GM23338 (cell line): ENCODE measurements at places on chromosomes 1 and 21.
A peak's percentile ranks its signal among the peaks of the same experiment; 100 is the strongest.

DNA sequence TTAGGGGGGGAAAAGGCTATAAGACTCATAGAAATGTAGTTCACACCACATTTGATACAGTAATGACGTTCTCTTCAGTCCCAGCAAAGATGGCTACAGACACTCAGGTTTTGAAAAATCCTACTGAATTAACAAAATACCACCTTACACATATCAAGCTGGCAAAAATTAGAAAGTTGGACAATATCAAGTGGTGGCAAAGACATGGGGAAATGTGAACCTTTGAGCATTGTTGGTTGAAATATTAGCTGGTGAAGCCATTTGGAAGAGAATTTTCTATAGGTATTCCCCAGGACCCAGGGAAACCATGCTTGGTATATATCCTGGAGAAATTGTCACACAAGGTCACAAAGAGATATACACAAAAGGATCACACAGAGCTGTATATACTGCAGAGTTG, 163.0 kb downstream of the ADSS2 start:
- no peak overlapping the region for H3K27ac ChIP-seq
- H3K4me1 ChIP-seq, result no peaks in the 10 kb centered on the region
- H3K4me3 ChIP-seq, result no peak overlapping the region
- H3K36me3 ChIP-seq, result no peaks in the 10 kb centered on the region

- no peak overlapping the region for H3K4me3 ChIP-seq
- no peak for DNase-seq
- H3K27ac ChIP-seq, result no peak overlapping the region
- H3K36me3 ChIP-seq, result no peaks in the 10 kb centered on the region
- H3K4me1 ChIP-seq, result no peaks in the 10 kb centered on the region
Measured at GRCh38 chr1:228182296-228183030, 16.9 kb downstream of the IBA57 start.

DNA sequence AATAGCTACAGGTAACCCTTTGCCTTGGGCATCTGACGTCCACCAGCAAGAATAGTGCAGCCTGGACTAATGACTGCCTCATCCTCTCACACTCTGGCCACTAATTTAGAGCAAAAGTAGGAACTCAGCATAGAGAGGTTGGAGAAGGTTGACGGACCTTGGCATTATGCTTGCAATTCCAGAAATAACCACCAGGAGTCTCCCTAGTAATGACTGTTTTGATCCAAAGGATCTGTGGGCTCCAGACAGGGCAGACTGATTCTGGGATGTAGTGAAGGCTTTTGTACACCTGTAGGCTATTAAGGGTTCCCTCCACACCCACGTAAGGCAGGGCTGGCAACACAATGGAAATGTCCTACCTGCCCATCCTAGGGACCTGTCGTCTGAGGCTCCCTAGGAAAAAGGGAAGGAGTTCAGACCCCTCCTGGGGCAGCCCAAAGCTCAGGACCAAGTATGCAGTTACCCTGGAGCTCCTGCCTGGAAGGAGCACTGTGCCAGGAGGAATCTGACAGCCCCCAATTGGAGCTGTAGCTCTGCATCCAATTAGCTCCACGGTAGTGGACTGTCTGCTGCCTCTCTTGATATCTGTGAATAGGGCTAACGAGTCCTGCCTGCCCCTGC, 91.0 kb upstream of the TMEM51 start:
- no peaks in the 10 kb centered on the region for H3K36me3 ChIP-seq
- no peaks in the 10 kb centered on the region for H3K4me1 ChIP-seq
- H3K4me3 ChIP-seq, result no peak overlapping the region
- H3K27ac ChIP-seq, result no peak overlapping the region
- DNase-seq, result peak; percentile 76

GRCh38 chr1:150973836-150974579, 627 bp downstream of the CERS2 start:
- H3K4me3 ChIP-seq, result peak overlapping the region; percentile 88
- H3K4me1 ChIP-seq, result peaks cover 63% of the 10 kb centered on the region
- 0 out of 2 replicates have a peak, but pooled peaks cover 3% of the 10 kb centered on the region for H3K27me3 ChIP-seq
- no peaks in the 10 kb centered on the region for H3K36me3 ChIP-seq
- peak; percentile 53 for DNase-seq

GRCh38 chr1:91846007-91846638, 39.8 kb downstream of the TGFBR3 start:
- no peaks in the 10 kb centered on the region for H3K36me3 ChIP-seq
- H3K27me3 ChIP-seq, result no peaks in the 10 kb centered on the region
- H3K4me3 ChIP-seq, result no peak overlapping the region
- no peak for DNase-seq
- no peaks in the 10 kb centered on the region for H3K4me1 ChIP-seq
- no peak overlapping the region for H3K27ac ChIP-seq

DNA sequence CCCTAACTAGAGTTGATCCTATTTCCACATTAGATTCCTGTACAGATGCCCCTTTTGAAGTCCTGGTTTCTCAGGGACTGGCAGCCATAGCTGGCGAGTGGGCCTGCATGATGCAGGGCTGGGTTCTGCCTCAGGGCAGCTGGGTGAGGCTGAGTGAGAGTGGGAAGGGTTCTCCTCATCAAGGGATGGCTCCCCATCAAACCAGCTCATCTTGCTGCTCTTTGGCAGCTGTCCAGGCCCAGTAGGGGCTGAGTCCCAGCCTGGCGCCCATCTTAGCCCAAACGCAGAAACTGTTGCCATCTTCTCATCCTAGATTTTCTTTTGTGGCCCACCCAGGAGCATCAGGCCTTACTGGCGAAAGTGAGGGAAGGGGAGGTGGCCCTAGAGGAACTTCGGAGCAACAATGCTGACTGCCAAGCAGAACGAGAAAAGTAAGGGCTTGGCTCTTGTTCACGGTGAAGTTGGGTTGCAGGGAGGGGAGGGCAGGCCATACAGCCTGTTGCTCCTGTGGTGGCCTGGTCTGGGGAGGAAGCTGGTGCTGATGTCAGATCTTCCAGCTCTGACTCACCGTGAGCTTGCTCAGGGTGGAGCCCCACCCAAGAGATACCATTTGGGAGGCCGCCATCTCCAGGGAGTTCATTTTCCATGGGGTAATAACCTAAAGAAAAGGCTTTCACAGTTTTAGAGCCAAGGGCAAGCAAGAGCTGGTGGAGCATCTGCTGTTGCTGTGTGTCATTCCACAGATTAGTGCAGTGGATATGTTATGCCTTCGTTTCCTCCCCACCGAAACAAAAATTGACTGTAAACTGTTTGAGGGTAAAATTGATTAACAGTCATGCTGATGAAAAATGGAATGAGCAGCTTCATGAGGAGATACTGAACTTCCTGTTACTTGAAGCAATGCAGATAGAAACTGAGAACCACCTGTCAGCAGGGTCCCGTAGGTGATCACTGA, 34.7 kb downstream of the TUFT1 start:
- no peak overlapping the region for H3K4me3 ChIP-seq
- no peak overlapping the region for H3K27ac ChIP-seq
- DNase-seq, result no peak
- no peaks in the 10 kb centered on the region for H3K4me1 ChIP-seq

GRCh38 chr1:15640667-15641066, 23.4 kb downstream of the DDI2 start:
- DNase-seq, result no peak
- H3K4me3 ChIP-seq, result no peak overlapping the region
- no peaks in the 10 kb centered on the region for H3K27me3 ChIP-seq
- no peaks in the 10 kb centered on the region for H3K4me1 ChIP-seq

DNA sequence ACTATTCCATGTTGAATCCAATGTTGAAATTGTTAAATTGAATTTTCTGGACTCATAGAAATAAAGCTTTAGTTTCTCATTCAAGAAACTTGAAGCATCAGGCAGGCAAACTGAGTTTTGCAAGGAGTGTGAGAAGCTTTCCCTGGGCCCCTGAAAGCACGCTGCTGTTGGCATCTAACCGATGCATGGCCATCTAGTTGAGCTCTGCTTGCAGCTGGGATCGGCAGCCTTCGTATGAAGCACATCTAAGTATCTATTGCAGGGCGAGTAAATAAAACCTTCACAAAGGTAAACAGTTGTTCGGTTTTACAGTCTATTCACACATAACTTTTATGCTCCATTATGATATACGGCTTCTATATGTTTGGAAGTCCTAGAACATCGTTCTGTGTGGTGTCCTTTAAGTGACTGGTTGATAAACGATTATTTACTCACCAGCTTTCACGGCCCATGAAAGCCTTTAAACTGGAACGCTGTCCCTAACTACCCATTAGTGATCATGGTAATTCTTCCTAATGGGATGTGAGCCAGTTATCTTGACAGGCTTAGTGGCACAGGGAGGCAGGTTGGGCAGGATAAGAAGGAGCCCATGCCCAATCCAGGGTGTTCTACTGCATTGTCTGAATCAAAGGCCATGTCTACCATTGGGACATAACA, 71.7 kb downstream of the SEC16B start:
- no peaks in the 10 kb centered on the region for H3K36me3 ChIP-seq
- no peaks in the 10 kb centered on the region for H3K4me1 ChIP-seq
- no peak overlapping the region for H3K4me3 ChIP-seq
- no peak overlapping the region for H3K27ac ChIP-seq
- no peak for DNase-seq

- no peak overlapping the region for H3K27ac ChIP-seq
Measured at GRCh38 chr1:6165027-6165426, 15.1 kb downstream of the CHD5 start.

DNA sequence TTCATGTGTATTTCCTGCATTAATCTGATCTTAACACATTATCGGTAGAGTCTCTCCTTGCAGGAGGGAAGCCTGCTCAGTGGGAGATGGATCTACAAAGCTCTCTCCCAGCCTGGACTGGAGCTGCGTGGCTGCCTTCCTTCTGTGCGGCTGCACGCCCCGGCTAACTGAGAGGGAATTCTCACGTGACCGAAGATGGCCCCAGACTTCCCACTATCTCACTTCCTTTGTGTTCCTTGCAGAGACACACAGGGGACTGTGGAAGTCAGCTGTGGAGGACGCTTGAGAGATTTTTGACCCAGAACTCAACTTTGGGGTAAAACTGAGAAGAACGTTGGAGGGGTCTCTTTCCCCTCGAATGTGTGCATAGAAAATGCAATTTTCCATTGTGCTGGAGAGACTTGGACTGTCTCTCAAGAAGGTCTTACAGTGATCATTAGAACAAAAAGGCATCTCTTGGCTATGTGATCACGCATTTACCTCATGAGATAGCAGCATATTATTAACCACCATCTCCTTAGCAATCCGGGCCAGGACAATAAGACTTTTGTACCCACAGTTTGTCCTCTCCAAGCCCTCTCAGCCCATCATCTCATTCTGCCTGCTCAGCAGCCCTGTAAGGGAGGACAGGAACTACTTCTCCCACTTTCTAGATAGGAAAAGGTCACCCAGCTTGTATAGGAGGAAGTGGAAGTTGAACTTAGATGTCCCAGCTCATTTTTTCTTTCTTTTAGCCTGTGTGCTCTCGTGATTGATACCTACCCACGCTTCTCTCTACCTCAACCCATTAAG, 49.3 kb upstream of the TARBP1 start:
- no peaks in the 10 kb centered on the region for H3K27me3 ChIP-seq
- no peak for DNase-seq
- no peak overlapping the region for H3K27ac ChIP-seq
- H3K4me1 ChIP-seq, result peaks cover 7% of the 10 kb centered on the region; the same call in 1 of the 2 replicates

DNA sequence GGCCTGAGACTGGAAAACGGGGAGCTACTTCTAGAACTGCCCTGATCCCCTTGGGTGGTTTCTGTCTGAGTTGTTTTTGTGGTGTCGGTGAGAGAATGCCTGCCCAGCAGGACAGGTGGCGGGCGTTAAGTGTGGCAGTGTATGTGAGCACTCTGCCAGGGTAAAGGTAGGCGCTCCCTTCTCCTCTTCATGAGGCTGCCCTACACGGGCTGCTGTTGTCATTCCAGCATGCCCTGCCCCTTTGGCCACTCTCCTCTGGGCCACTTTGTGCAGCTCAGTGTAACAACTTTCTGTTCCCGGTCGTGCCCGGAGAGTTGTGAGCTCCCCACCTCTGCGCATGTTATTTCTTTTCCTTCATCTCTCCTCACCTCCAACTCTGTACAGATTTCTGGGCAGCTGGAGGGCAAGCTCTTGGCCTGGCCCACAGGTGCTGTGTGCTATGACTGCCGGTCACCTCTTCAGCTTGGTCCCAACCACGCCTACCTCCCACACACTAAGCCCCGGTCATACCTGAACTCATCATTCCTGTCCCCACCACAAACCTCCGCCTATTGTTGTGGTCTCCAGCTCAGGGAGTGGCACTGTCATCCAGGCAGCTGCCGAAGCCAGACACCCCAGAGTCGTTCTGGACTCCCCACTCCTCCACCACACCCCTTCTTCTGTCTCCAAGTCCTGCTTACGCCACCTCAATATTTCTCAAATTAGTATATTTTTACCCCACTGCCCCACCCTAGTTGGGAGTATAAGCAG, 69.0 kb downstream of the GADD45A start:
- peaks cover 36% of the 10 kb centered on the region for H3K4me1 ChIP-seq
- H3K27ac ChIP-seq, result no peak overlapping the region
- H3K36me3 ChIP-seq, result no peaks in the 10 kb centered on the region
